Cardiac fibroblast (primary cell): ENCODE measurements at places on chromosomes 12 and 14.
A peak's percentile ranks its signal among the peaks of the same experiment; 100 is the strongest.

GRCh38 chr14:61254808-61255526 is 26.2 kb downstream of the TMEM30B start:
- DNase-seq: no peak

GRCh38 chr12:131831635-131832041 is 3.4 kb downstream of the MMP17 start:
- peak; percentile 77 for DNase-seq

GRCh38 chr14:49907186-49907585 is 14.3 kb downstream of the ARF6 start:
- DNase-seq: no peak

GRCh38 chr12:53974084-53975063 is at the start of gene HOTAIR:
HOTAIR (minus strand) TSS chr12:53974954.
- no peak for DNase-seq

- no peak for DNase-seq
These were observed 141.7 kb upstream of the NRXN3 start for GRCh38 chr14:78028471-78028870.

DNA sequence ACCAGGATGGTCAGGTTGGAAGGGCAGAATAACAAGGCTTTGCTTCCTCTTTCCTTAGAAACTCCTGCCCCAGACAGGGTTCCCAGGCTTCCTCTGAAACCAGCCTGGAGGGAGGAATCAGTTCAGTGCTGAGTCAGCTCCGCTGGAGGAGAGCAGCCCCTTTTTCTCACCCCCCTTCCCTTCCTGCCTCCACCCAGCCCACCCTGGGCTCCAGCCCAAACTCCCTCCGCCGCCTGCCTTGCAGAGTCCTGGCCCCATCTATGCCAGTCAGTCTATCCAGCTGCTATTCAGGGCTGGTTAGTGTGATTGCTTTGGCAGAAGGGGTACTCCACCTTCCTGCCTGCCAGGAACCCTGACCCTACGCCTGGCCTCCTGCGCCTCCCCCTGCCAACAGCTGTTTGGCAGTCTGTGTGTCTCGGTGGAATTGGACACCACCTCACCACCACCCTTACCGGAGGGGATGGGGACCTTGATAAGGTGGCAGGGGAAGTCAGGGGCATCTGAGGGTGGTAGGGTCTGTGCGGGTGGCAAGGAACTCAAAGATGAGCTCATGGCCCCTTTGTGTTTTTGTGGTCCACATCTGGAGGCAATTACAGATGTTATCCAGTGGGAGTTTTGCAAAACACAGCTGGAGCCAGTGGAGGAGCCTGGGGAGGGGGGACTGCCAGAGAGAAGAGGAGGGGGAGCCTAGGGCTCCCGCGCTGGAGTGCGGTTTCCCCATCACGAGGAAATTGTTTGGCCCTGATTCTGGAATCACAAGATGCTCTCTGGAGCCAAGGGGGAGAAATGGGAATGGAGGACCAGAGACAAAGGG is 12.2 kb downstream of the MMP14 start:
- DNase-seq: peak; percentile 98

DNA sequence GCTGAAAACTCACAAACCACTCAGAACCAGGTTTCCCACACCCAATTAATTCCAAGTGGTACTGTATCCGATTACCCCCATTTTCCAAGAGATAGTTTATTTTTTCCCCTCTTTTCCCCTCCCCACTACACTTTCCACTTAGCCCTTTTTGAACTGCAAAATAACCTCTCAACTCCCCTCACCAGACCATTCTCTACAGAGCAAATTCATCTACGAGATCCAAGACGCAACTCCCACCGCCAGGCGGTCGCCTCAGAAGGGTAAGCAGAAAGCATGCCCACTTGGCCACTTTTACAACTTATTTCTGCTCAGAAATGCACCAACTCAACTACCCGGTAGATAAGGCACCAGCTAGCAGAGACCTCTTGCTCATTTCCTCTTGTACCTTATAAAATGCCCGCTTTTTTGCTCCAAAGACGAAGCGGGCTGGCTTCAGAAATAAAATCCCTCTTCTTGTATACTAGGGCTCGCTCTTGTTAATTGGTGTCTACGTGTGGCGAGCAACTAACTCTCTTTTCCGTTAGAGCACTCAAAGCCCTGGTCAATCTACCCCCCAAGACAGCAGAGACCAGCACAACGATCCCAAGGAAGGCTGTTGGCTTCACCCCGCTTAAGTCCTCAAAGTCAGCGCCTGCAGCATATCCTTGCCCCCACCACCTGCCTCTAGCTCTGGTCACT is 910 bp upstream of the SRP54 start:
- peak; percentile 58 for DNase-seq

DNA sequence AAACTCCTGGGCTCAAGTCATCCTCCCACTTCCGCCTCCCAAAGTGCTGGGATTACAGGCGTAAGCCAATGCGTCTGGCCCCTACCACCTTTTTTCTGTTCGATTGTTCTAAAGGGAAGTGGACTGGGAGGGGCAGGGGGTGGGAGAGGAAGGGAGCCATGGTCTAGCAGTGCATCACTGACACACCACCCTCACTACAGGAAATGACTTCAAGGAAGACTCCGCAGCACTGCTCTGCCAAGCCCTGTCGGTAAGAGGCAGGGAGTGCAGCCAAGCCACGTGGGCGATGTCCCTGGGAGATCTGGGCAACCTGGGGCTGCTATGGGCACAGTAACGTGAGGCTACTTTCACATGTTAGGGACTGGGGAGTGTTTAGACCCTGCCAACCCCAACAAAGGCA is 18.0 kb downstream of the LRRC74A start:
- DNase-seq: peak; percentile 85

DNA sequence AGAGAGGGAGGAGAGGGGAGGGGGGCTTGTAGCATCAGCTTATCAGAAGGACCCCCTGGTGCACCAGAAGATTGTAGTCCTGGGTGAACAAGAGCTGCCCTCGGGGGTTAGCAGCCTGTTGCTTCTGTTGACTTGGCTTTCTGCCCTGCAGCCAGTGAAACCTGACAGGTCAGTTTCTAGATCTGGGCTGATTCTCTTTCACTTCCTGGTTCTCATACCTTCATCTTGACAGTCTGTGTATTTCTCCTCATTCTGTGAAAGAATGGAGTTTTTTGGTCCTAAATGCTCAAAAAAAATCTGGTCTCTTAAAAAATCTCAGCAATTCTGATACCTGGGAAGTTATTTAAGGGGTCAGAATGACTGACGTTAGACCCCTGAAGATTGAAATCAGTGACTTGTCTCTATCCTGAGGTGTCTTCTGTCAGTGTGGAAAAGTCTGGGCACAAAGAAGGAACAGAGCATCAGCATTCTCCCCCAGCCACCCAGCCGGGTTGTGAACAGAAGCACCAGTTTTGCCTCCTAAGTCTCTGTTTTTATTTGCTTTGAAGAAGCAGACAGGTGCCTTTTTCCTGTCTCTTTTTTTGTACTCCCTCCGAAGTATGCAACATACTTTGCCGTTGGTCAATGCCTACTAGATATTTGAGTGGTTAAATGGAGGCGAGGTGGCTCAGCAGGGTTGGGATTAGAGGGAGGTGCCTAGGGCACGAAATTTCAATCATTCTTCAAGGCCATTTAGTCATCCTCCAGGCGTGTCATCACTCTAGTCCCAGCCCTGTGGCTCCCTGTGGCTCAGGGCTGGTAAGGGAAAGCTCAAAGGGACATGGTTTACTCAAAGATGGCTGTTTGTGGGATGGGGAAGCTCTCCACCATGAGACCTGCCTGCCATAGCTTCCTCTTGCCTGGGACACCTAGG is 24.0 kb downstream of the TTC9 start:
- no peak for DNase-seq

- peak; percentile 23 for DNase-seq
These were observed 23.5 kb downstream of the CALCOCO1 start for GRCh38 chr12:53703756-53704155.

DNA sequence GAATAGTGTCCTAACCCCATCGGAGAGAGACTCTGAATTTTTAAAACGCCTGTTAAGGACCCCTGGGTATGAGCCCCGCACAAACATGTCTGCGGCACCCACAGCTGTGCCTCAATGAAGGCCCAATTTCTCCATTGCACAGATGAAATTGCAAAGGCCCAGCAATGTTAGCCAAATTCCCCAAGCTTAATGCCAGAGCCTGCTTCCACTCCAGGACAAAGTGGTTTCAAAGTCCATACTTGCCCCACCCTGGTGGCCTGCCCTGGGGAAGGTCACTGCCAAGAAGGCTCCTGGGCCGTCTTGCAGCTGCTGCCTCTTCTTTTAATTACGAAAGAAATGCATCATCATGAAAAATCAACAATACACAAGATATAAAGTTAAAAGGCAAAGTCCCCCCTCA is 1179.7 kb downstream of the VRK1 start:
- DNase-seq: no peak

GRCh38 chr12:3551976-3552725 is 61.1 kb downstream of the PRMT8 start:
- DNase-seq: no peak

- DNase-seq: peak; percentile 83
These were observed 30.2 kb downstream of the PEX5 start for GRCh38 chr12:7219599-7220243.

GRCh38 chr14:96090441-96091148 is 51.4 kb downstream of the C14orf132 start:
- DNase-seq: peak; percentile 76

DNA sequence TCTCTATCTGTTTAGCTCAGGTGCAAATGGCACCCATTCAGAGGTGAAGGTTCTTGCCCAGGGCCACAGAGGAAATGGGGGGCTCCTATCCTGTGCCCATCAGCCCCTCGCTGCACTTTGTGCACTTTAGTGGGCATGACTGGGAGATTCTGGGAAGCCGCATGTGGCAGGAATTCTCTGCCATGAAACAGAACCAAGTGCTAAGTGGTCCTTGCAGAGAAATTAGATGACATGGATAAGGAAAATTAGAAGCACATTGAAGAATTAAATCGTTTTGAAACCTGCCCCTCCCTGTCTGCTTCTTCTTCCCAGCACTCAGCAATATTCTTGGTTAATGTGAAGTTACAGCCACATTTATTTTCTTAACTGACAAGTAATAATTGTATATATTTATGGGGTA is 185.2 kb upstream of the RTL1 start:
- DNase-seq: no peak
